ENCODE measurements at places on chromosomes 1 and 21.

DNA sequence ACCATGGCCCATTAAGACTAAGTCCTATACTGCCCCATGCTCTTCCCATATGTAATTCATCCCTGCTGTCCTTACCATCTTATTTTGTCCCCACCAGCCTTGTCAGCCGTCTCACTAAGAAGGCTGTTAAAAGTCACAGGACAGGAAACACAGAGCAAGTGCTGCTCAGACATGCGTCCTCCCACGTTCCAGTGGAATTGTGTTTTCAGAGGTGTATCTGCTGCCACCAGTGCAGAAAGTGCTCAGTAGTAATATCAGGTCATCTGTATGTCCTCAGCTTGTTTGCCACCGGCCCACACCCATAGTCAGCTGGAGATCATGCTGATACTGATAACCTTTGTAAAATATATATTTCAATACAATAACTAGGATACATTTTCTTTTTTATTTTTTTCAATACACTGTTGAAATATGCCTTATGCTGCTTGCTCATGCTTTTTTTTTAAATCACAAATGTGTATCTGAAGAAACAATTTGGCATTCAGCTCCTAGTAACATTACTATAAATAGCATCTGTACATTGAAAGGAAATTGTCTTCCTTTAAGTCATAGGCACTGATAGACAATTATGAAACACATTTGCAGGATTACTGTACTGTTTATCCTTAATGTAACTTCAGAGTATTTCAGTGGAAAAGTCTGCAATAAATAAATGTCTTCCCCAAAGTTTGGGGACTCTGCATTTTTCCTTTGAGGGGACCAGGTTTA lies 156.9 kb downstream of the EDEM3 start:
- DNase-seq: no peak

- DNase-seq: no peak
These were observed 72.1 kb downstream of the VPS26C start for GRCh38 chr21:37195059-37195458.

GRCh38 chr1:234212764-234213657 lies 160.2 kb upstream of the COA6 start:
- peak; percentile 76 for DNase-seq

DNA sequence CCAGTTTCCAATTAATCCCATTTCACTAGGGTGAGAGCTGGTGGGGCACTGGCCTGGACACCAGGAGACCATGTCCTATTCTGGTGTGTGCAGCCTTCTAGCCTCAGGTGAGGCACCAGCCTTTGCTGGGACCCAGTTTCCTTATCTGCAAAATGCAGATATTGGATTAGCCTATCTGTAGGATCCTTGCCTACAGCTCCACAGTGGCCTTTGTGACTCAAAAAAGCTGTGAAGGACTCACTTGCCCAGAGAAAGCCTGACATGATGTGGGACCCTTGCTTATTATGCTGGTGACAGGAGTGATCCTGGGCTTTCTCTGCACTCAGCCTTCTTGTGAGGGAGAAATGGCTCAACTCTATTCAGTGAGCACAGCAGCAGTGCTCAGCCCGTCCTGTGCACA lies 32.3 kb downstream of the TENT5C start:
- no peak for DNase-seq

DNA sequence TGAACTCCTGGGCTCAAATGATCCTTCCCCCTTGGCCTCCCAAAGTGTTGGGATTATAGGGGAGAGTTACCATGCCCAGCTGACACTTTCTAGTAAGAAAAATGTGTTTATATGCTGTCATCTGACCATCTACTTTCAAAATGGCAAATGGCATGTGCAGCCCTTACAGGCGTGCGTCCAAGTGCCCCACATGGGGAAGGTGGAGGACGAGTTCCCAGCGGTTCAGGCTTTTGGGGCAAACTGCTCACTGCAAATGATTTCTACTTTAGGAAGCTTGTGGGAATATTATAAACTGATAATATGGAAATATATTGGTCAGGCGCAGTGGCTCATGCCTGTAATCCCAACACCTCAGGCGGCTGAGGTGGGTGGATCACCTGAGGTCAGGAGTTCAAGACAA lies 41.5 kb upstream of the NADK start:
- DNase-seq: no peak

GRCh38 chr1:88648706-88649105 lies 35.4 kb upstream of the PKN2 start:
- DNase-seq: no peak

GRCh38 chr1:228407106-228408040 lies 738 bp upstream of the TRIM11 start:
- DNase-seq: no peak

- peak; percentile 78 for DNase-seq
These were observed 27.7 kb downstream of the PADI3 start for GRCh38 chr1:17276568-17276967.

- no peak for DNase-seq
These were observed 3.6 kb upstream of the RASSF5 start for GRCh38 chr1:206503591-206504362.

DNA sequence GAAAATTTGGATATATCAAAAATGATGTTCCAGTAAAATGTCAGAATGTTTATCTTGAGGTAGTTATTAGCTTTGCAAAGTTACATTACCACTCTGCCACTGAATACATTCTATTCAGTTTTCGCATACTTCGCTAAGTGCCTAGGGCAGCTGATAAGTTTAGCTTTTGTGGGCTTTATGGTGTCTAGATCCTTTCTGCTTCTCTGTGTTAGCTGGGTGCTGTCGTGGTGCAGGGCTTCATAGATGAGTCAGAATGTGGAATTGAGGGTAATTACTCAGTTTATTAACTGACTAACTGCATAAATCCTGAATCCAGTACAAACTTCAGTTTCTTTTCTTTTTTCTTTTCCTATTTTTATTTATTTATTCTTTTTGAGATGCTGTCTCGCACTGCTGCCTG lies 21.5 kb downstream of the NCAM2 start:
- no peak for DNase-seq

- DNase-seq: no peak
These were observed 122.7 kb downstream of the CLEC20A start for GRCh38 chr1:178374016-178374415.

- DNase-seq: no peak
These were observed 4.9 kb downstream of the GLIS1 start for GRCh38 chr1:53733975-53734649.

DNA sequence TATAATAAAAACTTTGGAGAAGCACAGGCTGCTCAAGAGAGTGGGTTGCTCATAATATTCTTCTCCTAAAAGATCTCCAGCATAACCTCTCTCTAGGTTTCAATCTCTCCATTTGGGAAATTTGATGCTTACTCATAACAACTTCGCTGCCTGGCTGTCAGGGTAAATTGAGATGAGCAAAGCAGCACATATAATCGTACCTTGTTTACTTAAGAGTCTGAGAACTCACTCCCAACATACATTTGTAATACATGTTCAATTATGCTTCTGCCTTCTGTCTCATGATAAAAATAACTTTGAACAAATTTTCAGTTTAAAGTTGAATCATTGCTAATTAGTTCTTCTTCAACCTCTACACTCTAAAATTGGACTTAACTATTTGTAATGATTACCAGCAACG lies 68.9 kb downstream of the DUSP10 start:
- DNase-seq: no peak

DNA sequence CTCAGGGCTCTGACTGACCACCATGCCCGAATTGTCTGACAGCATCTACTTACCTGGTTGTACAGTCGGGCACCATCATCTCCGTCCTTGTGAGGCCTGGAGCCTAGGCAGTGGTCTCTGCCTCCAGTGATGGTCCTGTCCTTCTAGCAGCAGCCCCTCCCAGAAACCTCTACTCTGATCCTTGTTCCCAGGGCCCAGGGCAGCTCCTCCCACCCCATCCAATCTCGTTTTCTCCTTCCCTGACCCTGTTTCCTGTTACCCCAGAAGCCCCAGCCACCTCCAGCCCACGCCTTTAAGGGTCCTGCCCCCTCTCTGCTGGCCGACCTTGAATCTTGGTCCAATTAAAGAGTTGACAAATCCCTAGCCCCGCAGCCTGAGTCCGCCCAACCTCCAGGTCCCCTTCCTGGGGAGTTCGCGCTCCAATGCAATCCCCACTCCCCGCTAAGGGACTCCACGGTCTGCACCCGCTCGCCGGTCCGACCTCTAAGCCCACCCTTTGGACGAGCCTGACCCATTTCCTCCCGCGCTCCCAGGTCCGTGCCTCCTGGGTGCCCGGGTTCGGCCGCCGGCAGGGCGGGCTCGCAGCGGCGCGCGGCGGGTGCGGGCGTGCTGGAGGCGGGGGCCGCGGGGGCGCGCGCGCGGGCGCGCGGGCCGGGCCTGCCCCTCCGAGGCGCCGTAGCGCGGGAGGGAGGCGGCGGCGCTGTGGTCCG lies at the start of gene B4GALT2:
Gene B4GALT2 (plus strand): TSS at position 660 of the 710 bp plus-strand sequence. CDS start 1,951 bp downstream, outside the sequence.
- DNase-seq: peak; percentile 93

GRCh38 chr1:53574621-53575020 lies 115.4 kb downstream of the DMRTB1 start:
- no peak for DNase-seq

DNA sequence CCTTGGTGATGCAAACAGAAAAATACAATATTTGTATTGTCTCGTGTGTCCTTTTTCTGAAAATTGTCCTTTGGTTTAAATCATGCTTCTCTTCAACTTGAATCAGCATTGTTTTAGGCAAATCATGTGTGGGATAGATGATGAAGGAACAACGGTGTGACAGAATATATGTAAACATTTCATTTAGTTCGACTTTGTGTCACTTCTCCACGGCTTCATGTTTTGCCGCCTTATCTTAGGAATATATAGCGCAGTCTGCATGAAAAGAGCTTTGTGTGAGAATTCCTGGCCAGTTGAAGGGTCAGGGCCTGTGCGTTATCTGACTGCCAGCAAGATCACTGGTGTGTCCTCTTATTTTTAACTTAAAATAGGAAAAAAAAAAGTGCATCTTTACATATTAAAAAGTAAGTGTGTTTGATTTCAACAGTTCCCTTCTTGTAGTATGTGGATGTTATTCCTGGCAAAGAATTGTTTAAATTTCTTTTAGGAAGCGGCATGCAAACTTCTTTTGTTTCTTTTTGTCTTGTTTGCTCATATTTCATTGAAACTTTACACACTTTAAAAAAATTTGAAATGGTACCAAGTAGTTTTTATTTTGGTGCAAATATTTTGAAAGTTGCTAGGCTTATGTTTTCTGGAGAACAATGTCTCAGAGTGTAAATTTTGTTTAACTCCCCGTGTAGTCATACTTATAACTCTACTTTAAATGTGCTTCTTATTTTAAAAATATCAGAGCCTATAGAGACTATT lies 465.2 kb downstream of the USP25 start:
- DNase-seq: no peak

GRCh38 chr1:29121936-29122681 lies 1.6 kb downstream of the TMEM200B start:
- peak; percentile 28 for DNase-seq

- DNase-seq: no peak
These were observed 905 bp downstream of the LIX1L start for GRCh38 chr1:145956781-145957442.

DNA sequence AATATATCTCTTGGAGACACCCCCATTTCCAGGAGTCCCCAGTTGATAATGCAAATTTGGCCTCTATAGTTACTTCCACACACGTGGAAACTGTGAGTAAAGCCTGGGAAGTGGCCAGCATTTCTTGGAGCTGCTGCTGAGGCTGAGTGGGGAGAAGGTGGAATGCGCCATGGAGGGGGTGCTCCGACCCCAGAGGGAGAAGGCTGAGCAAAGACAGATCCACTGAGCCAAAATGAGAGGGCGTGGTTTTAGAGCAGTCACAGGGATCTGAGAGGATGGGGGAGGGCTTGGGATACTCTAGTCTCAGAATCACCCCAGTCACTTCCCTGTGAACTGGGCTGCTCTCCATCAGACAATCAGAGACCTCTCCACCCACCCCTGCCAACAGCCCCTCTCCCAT lies 38.7 kb downstream of the TRIM62 start:
- no peak for DNase-seq

- no peak for DNase-seq
These were observed 17.0 kb downstream of the DHRS3 start for GRCh38 chr1:12600880-12601633.

GRCh38 chr1:91851130-91852010 lies 34.6 kb downstream of the TGFBR3 start:
- DNase-seq: no peak

GRCh38 chr1:164772635-164773034 lies 213.7 kb downstream of the PBX1 start:
- no peak for DNase-seq

- DNase-seq: no peak
These were observed 38.4 kb downstream of the C1orf216 start for GRCh38 chr1:35680271-35680670.

GRCh38 chr1:12629511-12629956 lies 11.5 kb upstream of the DHRS3 start:
- no peak for DNase-seq
